Stimulated activated CD4-positive, alpha-beta T cell treated with anti-CD3 and anti-CD28 coated beads, TNF-alpha, amount 100 ng/mL, for 1 hour (primary cell): ENCODE measurements at places on chromosomes 1 and 21.
A peak's percentile ranks its signal among the peaks of the same experiment; 100 is the strongest.

DNA sequence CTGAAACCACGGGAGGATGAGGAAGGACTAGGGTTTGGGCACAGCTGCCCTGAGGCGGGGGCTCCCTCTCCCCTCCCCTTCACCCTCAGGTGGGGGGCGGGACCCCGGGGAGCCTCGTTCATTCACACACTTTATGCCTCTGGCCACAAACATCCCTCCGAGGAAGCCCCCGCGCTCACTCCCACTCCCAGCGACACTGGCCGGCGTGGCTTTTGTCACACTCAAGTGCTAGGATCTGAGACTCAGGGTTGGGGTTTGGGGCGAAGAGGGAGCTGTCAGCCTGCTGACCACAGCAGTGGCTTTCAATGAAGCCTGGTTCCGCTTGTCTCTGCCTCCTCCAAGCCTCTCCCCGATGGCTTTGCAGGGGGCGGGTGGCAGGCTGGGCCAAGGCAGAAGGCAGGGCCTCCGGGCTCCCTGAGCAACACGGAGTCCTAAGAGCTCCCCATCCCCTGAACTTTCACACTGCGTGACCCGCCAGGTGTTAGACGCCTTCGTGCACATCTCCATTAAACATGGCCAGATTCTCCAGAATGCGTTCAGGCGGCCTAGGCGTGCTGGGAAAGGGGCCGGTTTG, 178.1 kb downstream of the NPHP4 start:
- no peak for DNase-seq

DNA sequence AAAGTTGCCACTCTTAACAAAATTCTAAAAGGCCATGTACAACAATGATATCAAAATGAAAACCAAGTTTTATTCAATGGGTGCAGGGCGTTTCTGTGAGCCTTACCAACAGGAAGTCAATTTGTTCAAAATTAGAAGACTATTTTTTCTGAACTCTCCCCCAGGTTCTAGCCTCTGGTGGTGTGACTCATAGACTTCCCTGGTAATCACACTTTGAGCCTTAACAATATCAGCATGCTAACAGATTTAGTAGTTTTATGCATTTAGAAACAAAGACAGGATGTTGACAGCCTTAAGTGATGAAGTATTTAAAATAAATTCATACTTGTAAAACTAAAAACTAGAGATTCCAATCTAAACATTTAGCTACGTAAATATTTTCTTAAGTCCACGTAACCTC, 88.4 kb downstream of the LRRC8C start:
- no peak for DNase-seq

DNA sequence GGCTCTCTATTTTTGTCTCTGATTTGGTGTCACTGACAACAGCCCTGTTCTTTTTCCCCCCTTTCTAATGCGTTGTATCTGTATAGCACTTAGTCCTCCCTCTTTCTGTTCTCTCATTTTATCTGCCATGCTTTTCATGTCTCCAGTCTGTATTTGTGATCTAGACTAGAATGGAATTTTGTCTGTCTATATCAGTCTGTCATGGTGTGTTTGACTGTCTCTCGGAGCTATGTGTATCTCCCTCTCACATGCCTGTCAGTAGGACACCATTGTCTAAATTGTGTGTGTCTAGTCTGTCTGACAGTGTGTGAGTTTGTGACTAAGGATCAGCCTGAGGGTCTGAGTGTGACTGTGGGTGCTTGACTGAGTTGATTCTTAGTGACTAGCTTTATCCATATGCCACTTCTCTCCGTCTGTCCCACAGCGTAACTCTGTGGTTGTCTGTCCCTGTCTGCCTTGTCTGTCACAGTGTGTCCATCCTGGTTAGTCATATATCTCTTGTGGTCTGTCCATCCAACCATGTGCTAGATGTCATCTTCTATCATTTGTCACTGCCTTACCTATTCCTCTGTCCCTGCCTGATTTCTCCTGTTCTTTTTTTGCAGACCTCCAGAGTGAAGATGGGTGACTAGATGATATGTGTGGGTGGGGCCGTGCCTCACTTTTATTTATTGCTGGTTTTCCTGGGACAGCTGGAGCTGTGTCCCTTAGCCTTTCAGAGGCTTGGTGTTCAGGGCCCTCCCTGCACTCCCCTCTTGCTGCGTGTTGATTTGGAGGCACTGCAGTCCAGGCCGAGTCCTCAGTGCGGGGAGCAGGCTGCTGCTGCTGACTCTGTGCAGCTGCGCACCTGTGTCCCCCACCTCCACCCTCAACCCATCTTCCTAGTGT, 1.4 kb upstream of the B4GALT2 start:
- DNase-seq: no peak

- no peak for DNase-seq
Measured at GRCh38 chr1:195591917-195592672, 1016.1 kb downstream of the KCNT2 start.

DNA sequence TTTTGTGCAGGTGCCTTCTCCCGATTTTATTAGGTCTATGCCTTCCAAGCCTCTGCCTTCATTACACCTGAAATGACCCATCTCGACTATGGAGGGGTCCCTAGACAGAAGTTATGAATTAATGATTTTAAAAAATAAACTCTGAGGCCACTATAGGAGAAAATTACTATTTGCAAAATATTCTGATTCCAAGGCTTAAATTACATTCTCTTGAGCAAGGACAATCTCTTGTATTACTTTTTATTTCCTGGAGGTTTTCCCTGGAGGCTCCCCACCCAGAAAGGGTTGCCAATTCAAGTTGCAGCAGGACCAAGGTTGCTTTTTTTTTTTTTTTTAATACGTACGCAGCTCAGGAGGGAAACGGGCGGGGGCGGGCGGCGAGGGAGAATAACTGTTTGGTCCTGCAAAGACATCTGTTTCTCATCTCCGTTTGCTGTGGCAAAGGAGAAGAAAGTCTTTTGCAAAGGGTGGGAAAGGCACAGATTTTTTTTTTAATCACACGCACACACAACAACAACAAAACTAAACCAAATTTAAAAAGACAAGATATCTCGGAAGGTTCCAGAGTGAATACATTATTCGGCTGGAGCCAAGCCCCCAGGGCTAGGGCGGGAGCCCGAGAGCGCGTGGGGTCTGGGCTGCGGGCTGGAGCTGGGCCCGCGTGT, 618 bp upstream of the SERTAD4 start:
- no peak for DNase-seq

DNA sequence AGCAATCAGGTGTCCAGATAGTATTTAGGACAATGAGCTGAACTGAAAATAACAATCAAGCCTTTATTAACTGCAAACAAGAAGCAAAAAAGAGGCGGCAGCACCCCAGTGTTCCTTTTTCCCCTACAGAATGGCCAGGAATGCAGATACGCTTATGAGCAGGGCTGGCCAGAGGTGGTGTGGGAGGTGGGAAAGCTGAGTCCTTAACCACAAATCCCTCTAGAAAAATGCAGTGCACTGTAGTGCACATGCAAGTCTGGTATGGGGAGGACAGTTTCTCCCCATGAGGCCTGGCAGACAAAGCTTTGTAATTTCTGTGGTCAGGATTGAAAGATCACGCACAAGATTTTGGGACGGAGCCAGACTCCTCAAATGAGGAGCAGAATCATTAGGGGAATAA, 10.7 kb upstream of the IFNAR1 start:
- DNase-seq: no peak

GRCh38 chr1:155977690-155978324, 540 bp downstream of the ARHGEF2 start:
- peak; percentile 38 for DNase-seq

- DNase-seq: no peak
Measured at GRCh38 chr1:53195246-53196016, 1.2 kb upstream of the CPT2 start.

GRCh38 chr1:163870666-163871065, 548.9 kb downstream of the NUF2 start:
- DNase-seq: no peak

DNA sequence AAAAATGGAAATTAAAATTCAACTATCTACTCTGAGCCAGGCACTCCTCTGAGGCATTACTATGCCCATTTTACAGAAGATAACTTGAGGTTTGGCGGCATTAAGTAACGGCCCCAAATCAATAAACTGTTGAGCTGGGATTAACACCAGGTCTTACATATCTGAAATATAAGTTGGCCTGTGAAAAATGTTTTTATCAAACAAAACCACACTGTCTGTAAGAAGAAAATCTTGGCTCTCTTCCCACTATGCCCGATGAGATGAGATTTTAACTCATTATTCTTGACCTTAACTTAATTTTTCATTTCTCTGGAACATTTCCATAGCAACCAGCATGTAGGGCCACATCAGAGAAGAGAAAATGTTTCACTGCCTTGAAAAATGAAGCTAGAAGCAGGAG, 21.8 kb downstream of the RC3H1 start:
- DNase-seq: no peak

DNA sequence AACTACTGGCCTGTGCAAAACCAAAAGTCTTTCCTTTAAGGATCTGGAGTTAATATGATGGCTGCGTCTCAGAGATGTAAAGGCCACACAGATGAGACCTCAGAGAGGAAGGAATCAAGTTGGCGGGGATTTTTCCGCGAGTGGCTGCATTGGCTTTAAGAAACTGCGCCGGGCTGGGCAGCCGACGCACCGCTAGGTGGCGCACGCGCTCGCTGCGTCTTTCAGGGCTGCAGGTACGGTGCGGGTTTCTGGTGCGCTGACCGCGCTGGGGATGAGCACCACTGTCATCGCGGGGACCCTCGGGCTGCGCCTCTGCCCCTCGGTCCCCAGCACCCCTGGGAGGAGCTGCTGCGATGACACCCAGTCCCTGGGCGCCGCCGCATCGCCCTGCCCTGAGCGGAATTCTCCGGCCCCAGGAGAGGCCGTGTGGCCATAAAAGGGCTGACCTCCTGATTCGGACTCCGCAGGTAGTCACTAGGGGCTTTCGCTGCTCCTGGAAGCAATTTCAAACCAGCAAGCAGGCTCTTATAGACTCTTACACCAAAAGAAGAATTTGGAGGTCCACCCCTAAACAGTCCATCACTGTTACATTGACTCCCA, 241.0 kb downstream of the KCNJ6 start:
- peak; percentile 45 for DNase-seq

GRCh38 chr1:115545096-115545720, 96.6 kb upstream of the VANGL1 start:
- DNase-seq: no peak

DNA sequence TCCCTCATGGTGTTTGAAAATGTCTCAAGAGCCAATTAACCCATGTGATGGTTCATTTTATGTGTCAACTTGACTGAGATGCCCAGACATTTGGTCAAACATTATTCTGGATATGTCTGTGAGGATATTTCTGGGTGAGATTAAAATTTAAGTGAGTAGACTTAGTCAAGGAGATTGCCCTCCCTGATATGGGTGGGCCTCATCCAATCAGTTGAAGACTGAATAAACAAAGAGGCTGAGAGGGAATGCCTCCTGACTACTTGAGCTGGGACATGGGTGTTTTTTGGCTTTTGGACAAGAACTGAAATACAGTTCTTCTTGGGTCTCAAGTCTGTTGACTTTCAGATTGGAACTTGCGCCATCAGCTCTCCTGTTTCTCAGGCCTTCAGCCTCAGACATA, 89.4 kb upstream of the SPATA6 start:
- no peak for DNase-seq

GRCh38 chr1:65483993-65484754, 63.7 kb downstream of the LEPR start:
- DNase-seq: no peak

DNA sequence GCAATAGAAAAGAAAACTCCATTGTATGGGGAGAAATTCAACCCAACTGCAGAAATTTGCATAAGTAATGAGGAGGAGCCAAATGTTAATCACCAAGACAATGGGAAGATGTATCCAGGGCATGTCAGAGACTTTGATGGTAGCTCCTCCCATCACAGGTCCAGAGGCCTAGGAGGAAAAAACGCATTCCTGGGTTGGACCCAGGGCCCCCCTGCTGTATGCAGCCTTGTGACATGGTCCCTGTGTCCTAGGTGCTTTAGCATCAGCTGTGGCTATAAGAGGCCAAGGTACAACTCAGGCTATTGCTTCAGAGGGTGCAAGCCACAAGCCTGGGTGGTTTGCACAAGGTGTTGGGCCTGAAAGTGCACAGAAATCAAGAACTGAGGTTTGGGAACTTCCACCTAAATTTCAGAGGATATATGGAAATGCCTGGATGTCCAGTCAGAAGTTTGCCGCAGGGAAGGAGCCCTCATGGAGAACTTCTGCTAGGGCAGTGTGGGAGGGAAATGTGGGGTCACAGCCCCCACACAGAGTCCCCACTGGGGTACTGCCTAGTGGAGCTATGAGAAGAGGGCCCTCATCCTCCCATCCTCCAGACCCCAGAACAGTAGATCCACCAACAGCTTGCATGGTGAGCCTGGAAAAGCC, 162.3 kb downstream of the TGFB2 start:
- no peak for DNase-seq

DNA sequence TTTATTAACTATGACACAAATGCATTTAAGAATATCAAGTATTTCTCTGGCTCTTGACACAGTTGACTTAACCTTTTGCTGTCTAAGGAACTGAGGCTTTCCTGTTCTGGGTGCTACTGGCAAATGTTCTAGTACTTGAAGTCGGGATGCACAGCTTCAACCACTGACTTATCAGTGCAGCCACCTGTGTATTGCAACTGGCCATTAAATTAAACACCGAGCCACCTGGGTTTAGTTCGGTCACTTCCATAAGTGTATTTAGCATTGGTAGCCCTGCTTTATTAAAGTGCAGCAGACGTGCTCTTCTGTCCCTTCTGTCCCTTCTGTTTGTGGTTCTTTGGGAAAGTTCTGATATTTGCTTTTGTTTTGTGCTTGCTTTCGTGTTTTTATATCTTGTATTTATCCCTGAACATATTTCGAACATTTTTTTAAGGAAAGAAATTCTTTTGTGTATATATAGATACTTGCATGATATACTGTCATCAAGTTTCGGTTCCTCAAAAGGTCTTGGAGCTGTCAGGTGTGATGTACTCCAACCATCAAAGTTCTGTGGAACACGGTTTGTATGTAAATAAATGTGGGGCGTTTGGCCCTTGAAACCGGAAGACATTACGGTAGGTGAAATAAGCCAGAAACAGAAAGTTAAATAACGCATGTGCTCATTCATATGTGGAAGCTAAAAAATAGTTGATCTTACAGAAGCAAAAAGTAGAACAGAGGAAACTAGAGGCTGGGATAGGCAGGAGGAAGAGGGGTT, 297.9 kb upstream of the GREM2 start:
- no peak for DNase-seq

DNA sequence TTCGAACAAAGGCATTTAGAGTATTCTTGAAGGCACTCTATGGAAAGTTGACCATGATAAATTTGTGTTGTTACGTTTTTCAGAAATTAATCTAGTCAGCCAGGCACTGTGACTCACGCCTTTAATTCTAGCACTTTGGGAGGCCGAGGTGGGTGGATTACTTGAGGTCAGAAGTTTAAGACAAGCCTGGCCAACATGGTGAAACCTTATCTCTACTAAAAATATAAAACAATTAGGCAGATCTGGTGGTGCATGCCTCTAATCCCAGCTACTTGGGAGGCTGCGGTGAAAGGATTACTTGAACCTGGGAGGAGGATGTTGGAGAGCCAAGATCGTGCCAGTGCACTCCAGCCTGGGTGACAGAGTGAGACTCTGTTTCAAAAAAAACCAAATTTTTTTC, 130.6 kb upstream of the BRINP3 start:
- no peak for DNase-seq

- peak; percentile 52 for DNase-seq
Measured at GRCh38 chr1:108646648-108647269, 14.1 kb downstream of the HENMT1 start.

- no peak for DNase-seq
Measured at GRCh38 chr21:34728479-34728878, 59.7 kb downstream of the CLIC6 start.
